ENCODE measurements at places on chromosomes 4 and X.
A peak's percentile ranks its signal among the peaks of the same experiment; 100 is the strongest.

DNA sequence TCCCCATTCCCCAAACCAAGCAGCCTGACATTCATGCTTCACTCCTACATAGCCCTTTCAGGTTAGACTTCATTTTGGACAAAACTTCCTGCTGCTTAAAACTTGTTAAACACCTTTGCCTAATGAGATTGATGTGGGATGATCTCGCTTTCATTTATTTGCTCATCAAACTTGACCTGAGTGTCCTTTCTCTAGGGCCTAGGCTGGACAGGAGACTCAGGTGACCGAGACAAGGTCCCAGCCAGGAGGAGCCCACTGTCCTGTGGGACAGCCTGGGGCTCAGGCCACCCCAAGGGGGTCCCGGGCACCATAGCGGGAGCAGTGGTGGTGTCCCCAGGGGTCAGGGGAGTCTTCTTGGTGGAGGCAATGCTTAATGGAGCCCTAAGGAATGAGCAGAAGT lies 23.7 kb upstream of the PSAPL1 start:
- DNase-seq, result no peak

GRCh38 chrX:23764188-23764984 lies 18.6 kb upstream of the SAT1 start:
- no peak for DNase-seq

DNA sequence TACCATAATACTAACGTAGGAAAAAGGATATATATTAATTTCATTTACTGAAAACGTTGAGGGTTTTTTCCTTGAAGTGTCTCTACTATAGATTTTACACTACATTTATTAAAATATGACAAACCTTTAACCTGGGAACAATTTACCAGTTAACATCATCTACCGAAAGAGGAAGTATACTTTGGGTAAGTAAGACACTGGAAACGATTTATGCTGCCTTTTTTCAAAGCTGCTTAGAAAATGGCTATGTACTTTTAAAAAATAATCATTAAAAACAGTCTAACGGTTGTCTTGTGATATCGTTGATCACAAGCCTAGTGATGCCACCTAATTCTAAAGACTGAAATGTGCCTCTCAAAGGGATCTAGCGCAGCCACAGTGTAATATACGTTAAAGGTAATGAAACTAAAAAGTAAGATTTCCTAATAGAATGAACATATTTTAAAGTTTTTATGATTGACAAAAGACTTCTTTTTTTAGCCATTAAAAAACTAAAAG lies 50.4 kb downstream of the STX18 start:
- DNase-seq, result no peak

GRCh38 chrX:64202808-64203325 lies 2.6 kb downstream of the AMER1 start:
- no peak for DNase-seq

- DNase-seq, result no peak
Measured at GRCh38 chr4:14800977-14801376, 201.3 kb upstream of the CPEB2 start.

GRCh38 chrX:73182502-73183114 lies 32.0 kb downstream of the NAP1L2 start:
- DNase-seq, result no peak

DNA sequence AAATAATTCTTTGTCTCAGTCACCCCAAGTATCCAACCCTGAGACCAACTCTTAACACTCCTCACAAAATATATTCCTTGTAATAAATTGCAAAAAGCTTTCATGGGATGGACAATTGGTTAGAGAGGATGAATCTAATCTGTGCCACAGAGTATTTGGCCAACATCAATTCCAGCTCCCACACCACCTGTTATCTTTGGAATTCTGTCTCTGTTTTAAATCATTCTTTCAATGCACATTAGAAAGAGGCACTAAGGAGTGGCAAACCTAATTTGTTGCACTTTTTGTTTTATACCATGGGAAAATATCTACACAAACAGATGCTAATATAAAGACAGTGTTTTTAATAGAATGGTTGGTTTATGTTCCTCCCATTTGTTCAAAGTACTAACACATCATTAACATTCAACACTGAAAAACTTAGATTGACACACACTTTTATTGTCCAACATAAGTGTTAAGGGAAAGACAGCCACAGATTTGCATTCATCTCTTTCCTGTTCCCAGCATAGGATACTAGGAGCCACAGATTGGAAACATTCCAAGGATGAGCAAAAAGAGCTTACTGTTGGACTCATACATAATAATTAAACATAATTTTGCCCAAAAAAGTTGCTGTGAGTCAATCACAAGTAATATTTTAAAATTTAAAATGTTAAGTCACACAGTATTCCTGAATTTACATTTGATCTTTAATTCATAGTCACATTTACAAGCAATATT lies 116.4 kb downstream of the PPA2 start:
- no peak for DNase-seq

DNA sequence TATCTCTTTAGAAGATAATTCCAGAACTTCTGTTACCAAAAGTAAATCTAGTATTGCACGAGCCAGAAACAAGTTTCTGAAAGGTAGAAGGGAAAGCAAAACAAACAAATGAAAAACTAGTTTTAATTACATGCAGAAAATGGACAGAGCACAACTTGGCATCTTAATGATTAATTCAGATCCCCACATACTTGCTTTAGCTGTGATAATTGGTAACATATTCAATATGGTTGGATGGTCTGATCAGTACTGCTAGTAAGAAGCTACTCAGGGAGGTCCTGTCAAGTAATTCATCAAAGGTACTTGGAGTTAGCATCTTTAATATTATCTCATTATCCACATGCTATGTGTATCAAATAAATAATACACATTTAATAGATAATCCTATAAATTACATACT lies 204.3 kb downstream of the TRAM1L1 start:
- DNase-seq, result no peak

GRCh38 chr4:93947286-93947685 lies 118.7 kb downstream of the ATOH1 start:
- no peak for DNase-seq

DNA sequence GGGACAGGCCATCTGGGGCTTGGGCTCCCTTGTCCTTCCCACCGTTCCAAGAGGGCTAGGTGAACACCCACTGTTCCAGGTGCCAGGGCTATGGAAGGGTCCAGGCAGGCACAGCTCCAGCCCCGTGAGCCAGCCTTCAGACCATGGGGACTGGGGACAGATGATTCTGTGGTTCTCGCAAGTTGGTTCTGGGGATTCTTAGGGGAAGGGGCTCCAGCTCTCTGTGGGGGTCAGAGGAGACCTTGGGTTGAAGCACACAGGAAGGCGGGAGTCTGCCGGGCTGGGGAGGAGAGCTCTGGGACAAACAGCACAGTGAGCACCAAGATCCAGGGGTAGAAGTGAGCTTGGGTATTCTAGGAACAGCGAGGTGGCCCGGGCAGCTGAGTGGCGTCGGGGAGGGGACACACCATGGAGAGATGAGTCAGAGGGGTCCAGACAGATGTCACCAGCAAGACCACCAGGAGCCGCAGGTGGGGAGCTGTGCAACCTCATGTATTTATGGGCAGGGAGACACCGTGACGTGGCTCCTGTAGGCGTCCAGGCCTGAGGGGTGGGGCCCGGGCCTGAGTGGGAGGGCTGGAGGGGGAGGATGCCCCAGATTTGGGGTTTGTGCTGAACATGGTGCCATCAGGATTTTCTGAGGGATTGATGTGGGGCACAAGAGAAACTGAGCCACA lies 48.8 kb upstream of the HMX1 start:
- DNase-seq, result no peak

GRCh38 chr4:26861434-26862186 lies 969 bp downstream of the STIM2 start:
- peak; percentile 47 for DNase-seq

DNA sequence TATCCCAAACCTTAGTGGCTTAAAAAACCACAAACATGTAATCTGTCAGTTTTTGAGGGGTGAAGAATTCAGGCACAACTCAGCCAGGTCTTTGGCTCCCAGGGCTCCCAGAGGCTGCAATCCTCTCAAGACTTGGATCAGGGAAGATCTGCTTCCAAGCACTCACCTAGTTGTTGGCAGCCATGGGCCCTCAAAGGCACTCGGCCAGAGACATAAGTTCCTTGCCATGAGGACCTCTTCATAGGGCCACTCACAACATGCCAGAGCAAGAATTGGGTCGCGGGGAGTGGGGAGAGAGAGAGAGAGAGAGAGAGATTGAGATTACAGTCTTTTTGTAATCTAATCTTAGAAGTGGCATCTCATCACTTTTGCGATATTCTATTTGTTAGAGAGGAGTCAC lies 77.1 kb upstream of the TBC1D9 start:
- no peak for DNase-seq

DNA sequence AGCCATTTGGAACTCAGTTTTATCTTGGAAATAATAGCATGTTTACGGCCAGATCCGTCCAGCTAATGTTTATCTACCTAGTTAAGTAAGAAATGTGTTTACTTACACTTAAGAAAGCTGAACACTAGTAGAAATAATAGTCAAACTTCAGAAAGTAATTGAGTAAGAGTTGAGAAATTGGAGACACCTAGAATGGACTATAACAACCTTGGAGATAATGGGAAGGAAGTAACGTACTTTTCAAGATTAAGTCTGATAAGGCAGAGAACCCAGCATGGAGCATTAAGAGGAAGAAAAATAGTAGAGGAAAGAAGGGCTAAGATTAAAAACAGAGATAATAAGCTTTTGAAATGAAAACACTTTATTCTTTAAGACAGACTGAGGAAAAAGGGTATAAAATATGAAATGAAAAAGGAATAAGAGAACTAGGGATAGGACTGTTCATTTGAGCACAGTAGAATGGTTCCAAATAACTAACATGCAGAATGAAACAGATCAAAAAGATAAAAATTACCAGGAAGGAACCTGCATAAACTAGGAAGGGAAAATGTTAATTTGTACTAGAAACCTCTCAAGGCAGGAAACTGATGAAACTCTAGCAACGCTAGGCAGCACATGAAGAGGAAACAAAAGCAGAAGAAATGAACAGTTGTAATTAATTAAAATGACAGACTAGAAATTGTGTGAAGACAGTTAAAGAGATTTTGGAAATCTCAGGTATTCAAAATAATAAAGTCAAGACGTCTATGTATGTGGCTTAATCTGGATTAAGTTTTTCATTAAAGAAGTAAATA lies 71.7 kb downstream of the FBXW7 start:
- DNase-seq, result no peak

GRCh38 chrX:134377537-134377936 lies 82.4 kb upstream of the HPRT1 start:
- DNase-seq, result no peak

DNA sequence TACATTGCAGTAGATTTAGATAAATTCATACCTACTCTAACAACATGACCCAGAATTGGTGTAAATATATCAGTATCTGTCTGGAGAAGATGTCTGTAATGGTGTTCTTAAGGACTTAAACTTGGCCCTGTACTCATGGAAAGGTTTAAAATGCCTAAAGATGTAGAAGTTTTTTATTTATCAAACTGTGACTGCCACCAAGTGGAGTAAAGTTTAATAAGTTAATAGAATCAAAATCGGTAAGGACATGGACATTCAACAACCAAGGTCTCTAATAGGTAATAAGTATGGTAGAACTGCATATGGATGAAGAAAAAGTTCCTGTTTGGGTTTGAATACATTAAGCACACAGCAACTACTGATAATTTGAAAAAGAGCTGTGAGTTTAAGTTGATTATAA lies 474.0 kb upstream of the NDST3 start:
- no peak for DNase-seq

GRCh38 chrX:106897259-106897658 lies 5.9 kb downstream of the RIPPLY1 start:
- no peak for DNase-seq

DNA sequence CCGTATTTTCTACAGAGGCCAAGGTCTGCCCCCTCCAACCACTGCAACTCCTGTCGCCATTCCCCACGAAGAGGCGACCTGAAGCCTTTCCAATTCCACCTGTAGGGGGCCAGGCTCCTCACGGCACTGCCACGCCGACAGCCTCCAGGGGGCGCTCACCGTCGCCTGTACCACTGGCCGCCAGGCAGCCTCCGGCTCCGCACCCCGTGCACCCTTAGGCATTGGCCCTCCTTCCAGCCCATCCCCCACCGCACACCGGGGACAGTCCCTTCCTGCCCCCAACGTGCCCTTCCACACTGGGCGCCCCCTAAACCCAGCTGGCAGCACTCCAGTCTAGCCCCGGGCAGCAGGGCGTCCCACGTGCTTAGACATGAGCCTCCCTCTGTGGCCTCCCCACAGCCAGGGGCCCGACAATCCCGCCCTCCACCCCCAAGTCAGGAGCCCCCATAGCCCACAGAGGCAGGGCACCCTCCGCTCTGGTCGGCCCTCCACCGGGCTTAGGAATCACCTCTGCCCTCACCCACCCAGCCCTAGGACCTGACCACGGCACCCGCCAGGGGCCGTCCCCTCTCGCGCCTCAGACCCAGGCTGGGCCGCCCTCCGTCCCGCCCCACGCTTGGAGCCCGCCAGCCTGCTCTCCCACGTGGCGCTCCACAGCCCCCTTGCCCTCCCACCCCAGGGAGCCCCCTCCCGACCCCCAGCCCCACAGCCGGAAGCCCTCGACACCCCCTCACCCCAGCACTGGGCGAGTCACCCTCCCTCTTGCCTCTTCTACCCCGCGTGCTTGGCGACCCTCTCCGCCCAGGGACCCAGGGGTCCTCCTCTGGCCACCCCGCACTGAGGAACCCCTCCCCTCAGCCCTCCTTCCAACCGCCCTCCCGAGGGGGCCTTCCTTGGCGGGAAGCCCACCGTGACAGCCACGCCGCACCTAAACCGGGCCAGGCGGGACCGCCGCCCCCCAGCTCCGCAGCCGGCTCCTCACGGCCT lies 711 bp downstream of the PNMA6E start:
- DNase-seq, result peak; percentile 28

DNA sequence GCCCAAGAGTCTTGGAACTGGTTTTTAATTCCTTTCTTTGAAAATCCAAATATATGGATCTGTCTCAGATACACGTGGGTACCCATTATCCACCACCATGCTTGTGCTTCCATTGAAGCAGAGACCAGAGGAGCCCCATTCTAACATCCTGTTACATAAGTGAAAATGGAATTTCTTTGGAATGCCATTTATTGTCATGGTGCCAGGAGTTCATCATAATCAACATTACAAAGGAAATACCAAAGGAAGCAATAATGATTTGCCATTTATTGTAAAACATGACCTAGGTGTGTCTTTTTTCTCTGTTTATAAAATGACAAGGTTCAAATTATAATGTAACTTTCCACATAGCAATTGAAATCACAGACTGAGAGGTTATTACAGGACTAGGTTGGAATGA lies 61.7 kb downstream of the PALLD start:
- no peak for DNase-seq
